ENCODE measurements at places on chromosomes 3 and 15.

DNA sequence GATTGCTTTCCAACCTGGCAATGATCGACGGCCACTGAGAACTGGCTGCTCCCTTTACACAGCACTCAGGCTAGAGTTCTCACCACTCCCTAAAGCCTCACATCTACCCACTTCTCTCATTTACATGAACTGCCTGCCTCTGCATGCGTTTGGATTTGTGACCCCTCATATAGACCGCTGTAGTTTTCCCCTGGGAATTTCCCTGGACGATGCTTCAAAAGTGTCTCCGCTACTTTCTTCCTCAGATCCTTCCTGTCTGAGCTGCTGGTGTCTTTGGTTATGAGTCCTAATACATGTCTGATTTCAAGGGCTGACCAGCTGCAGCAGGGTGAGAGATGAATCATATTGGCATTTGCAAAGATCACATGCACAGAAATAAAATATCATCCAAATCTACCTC is 116.7 kb upstream of the ETV5 start:
- no peak for DNase-seq

- DNase-seq = no peak
These were observed 28.9 kb upstream of the KLHL6 start for GRCh38 chr3:183584246-183584913.

DNA sequence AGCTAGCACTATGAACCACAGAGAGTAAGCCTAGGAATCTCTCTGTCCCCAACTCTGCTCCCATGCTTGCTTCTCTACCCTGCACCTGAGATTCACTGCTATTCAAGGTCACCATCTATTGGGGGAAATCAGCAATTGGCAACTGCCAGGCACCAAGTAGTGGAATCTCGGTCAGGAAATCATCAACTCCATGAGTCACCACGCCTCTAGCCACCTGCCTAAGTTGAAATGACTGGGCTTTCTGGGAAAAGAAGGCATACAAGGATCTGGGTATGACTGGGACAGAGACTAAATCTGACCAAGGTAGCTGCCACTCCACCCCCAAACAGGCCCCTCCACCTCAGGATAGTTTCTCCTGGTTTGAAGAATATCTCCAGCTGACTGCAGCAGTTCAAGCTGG is 464.1 kb upstream of the CBLB start:
- no peak for DNase-seq

DNA sequence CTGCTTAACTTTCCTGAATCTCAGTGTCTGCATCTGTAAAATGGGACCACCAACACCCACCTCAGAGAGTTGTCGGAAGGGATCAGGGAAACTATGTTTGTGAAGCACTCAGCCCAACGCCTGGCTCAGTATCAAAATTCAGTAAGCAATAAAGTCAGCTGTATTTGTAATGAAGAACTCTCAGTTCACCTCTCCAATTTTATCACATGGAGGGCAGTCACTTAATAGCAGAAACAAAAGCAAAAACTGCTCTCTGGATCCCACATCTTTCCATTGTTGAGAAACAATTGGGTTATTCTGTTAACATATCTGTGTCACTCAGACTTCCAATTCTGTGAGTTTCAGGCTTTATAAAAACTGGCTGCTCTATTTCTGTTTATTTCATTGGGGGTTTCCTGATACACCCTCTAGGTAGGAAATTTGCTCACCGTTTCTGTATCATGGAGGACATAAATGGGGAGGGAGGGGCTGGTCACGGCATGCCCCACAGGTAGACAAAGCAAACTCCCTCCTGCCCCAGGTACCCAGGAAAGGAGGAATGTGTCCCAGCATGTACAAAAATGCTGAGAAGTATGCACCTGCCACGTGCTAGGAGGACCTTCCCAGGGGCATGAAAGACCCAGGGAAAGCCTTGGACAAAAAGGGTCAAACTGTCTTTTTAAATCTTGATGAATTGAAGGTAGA is 81.4 kb upstream of the LMOD3 start:
- no peak for DNase-seq

DNA sequence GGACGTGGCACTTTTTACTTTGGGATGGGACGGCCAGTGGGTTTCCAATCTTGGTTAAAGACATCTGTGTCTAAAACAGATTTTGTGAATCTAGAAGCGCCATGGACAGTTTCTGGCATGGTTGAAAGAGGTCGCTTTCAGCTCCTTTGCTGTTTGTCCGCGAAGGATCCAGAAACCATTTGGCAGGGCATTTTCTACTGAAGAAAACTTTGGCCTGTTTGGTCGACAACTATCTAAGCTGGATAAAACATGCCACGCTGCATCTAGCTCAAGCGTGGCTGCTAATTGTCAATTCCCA is 730 bp upstream of the RORA start:
- no peak for DNase-seq

GRCh38 chr15:73630921-73631362 is 2.2 kb downstream of the NPTN start:
- DNase-seq = no peak

DNA sequence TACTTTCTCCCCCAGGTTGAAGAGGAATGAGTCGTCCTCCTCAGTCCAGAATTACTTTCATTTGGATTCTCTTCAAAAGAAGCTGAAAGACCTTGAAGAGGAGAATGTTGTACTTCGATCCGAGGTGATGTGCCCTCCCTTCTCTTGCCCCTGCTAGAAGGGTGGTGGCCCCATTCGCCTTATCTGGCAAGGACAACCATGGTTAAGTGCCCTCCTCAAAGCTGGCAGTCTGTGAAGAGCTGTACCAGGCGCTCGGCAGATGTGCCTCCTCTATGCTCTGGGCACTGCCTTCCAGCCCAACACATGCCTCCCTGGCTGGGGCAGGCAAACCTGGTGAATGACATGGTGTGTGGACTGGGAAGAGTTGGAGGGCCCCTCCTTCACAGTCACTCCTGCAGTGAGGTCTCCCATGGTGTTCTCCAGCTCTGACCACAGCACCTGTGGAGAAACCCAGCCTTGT is 77.0 kb downstream of the CCK start:
- DNase-seq = no peak

DNA sequence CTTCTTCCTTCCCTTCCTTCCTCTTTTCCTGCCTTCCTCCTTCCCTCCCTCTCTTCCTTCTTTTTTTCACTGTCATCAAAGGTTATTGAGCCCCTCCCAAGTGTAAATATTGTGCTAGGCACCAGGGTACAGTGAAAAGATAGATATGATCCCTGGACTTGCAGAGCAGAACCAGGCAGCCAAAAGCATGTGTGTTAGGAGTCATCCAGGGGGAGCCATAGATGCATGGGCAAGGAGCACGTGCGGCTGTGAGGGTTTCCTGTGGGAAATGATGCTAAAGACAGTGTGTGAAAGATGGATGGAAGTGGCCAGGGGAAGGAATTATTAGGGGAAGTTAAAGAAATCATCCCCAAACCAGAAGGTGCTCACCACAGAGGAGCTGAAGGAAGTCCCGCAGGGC is 65.2 kb downstream of the NR2F2 start:
- DNase-seq = no peak

- DNase-seq = no peak
These were observed 3.3 kb downstream of the TRIM71 start for GRCh38 chr3:32820971-32821685.

DNA sequence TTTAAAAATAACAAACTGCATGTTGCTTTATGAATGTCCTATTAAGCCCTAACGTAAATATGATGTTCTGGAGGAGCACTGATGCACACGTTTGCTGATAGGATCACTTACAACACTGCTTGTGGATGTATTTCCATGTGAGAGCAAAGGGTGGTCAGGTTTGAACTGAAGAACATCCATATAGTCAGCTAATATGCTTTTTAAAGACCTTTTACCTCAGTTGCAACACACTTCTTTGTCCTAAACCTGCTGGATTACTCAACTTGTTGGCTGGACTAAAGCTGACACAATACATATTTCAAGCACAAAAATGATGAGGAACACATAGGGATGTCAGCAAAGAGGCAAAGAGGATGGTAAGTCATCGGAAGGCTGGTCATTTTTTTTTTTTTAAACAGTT is 186.6 kb downstream of the TIGIT start:
- no peak for DNase-seq

- DNase-seq = no peak
These were observed 303.8 kb upstream of the CDIN1 start for GRCh38 chr15:36275656-36276055.

- no peak for DNase-seq
These were observed 28.5 kb upstream of the APOD start for GRCh38 chr3:195612075-195612800.

GRCh38 chr3:104438706-104439105 is 928.0 kb upstream of the ALCAM start:
- no peak for DNase-seq

- DNase-seq = no peak
These were observed 4.4 kb downstream of the ITIH3 start for GRCh38 chr3:52798978-52799476.

- DNase-seq = no peak
These were observed 30.4 kb upstream of the TMCO5A start for GRCh38 chr15:37903919-37904625.

DNA sequence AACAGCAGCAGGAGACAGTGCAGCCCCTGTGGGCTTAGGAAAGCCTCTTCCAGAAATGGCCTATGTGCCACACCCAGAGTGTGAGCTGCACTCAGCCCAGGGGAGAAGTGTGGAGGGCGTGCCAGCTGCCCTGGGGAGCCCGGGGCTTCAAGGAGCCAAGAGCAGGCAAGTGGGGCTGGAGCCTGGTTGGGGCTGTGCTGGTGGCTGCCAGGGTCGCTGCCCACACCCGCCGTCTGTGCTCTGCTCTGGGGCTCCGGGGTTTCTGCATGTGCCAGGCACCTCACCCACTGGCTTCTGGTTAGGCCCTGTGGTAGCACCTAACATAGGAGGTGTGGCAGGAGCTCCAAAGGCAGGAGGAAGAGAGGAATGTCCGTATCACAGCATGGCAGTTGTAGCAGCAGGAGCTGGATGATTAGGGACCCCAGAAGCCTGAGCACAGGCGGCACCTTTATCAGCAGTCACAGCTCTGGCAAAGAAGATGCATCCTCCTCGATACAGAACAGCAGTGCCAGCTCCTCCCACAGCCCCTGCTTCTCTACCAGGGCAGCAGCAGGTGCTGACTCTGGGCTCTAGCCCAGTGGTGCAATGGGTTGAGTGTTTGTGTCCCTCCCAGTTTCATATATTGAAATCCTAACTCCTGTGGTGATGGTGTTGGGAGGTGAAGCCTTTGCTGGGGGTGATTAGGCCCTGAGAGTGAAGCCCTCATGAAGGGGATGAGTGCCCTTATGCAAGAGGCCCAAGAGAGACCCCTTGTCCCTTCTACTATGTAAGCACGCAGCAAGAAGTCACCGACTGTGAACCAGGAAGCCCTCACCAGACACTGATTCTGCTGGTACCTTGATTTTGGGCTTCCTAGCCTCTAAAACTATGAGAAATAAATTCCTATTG is 70.0 kb upstream of the KLF13 start:
- no peak for DNase-seq

DNA sequence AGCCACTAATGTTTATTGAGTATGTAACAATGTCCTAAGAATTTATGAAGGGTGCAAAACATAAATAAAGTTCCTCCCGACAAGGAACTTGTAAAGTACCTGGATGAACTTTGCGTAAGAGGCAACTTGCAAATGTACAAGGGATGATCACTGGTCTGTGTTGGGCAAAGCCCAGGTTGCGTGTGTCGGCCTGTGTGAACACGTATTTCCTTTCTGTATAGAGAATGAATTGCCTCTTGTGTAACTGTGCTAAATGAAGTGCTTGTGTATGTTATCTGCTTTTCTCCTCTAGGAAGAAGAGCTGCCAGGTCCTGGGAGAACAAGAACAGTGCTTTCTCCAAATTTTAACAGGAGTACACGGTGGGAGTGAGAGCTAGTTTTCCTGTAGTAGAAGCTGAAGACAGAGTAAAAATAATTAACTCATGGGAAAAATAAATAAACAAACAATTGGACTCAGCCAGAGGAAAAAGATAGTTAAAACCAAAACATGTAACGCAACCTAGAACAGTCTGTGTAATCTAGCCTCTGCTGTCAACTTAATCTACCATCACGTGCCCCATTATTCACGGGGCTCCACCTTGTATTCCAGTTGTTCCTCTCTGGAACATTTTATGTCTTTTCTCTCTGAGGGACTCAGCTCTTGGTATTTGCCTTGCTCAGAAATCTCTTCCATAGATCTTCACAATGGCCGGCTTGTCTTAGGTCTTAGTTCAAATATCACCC is 83.7 kb upstream of the RASGRP1 start:
- DNase-seq = no peak

DNA sequence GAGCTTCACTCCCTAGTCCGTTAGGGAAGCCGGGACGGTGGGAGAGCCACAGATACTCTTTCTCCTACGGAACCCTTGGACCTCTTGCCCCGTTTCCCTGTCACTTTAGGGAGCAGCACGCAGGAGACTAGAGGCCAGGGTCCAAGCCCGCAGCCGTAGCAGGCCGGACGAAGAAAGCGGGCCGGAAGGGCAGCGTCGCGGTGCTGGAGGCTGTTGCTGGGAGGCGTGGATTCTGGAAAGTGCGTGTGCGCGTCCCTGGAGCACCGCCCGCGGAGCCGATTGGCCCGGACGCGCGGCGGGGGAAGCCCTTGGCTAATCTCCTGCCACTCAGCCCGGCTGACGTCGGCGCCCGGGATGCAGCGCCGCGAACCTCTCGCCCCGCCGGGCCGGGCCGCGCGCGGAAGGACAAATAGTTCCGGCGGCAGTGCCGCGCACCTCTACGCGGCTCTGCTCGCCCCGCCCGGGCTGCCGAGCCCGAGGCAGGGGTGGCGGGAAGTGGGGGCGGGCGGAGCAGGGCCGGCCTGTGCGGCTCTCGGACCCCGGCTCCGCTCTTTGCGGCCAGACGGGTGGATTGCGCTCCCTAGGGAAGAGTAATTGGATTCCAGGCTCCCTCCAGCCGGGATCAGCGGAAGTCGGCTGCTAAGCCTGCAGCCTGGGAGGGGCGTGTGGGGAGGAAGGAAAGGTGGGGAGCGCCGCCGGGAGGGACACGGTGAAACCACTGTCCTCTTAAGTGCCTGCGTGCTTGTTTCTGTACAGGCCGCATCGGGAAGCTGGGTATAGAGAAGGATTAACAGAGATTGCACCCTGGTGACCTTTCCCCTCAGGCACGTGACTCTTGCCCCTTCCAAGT is 31.3 kb upstream of the TCF12 start:
- peak; percentile 81 for DNase-seq

- no peak for DNase-seq
These were observed 549.8 kb upstream of the AGTR1 start for GRCh38 chr3:148147903-148148302.

- DNase-seq = no peak
These were observed 27.7 kb upstream of the VPS33B start for GRCh38 chr15:91050128-91050455.

GRCh38 chr3:61903931-61904657 is 342.7 kb downstream of the PTPRG start:
- DNase-seq = no peak

DNA sequence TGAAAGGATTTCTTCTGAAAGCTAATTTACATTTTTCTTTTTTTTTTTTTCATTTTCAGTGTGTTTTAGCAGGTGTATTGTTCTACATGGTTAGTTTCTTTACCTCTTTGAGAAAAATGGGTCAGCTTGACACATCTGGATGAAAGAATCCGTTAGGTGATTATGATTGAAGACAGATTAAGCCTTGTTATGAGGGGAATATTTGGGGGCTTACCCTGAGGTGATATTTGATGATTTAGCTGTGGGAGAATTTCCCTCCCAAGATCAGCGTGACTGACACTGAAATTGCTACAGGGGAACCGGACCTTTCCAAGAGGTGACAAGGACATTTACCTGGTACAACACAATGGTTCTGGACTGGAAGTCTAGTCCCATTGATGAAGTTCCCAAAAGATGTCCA is 147.5 kb downstream of the NFKBIZ start:
- no peak for DNase-seq

GRCh38 chr3:134486577-134487041 is 752 bp downstream of the CEP63 start:
- no peak for DNase-seq

- no peak for DNase-seq
These were observed 103.9 kb upstream of the ROBO1 start for GRCh38 chr3:79871656-79872055.

- DNase-seq = no peak
These were observed 735.6 kb upstream of the GBE1 start for GRCh38 chr3:82496890-82497560.
